Retina (tissue), 1 donor: ENCODE measurements at places on chromosomes 3 and 15.

- DNase-seq: peak; percentile 76
Observed at GRCh38 chr3:147360646-147361453, 45.5 kb downstream of the ZIC4 start.

- no peak for DNase-seq
Observed at GRCh38 chr3:195443391-195443989, 670 bp upstream of the ACAP2 start.

GRCh38 chr3:56758539-56758981 lies 43.2 kb downstream of the ARHGEF3 start:
- DNase-seq: no peak

- no peak for DNase-seq
Observed at GRCh38 chr3:5260992-5261501, 73.5 kb downstream of the EDEM1 start.

DNA sequence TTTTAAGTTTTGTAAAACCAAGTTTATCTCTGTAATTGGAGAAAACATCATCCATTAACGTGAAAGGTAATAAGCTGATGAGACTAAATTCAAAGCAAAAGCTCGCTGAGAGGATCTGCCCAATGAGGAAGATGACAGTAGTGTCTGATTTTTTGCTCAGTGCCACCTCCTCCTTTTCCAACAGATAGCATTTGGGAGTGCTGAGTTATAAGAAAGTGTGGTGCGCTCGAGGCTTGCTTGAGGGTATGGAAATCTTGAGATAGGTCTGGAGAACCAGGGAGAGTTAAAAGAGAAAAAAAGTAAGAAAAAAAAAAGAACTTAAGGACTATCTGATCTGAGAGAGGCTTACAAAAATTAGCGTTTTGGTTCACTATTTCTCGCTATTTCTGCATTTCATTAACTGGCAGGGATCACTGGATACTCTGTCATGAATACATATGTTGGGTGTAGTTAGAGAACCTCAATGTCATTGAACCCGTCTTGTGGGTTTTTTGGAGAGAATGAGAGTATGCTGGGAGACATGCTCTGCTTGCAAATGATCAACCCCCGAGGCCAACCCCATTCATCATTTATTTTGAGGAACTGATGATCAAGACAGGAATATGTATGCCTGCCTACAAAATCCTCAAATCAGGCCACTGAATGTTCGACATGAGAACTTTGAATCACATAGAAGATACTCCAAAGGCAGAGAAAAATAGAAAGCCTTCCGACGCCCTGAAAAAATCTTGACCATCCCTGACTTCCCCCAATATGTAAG lies 973 bp upstream of the USP13 start:
- no peak for DNase-seq

DNA sequence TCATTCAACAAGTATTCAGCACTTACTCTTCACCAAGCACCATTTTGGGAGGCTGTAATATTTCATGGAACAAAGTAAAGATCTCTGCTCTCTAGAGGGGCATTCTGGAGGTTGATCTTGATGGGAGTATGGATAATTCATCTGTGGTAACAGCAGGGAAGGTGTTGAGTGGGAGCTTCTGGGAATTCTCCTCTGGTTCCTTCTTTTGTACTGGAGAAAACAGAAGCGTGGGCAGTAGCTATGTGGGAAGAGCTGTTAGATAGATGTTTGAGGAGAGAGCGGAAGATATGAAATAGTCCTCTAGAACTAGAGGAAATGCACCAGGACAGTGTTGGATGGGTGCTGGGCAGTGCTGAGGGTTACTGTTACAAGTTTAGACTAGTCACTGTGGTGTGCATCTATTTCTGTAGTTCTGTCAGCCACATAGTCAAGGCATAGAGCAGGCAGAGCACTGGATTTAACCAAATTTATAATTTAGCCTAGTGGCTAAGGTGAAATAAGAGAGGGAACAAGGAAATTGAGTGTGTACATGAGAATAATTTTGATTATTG lies 9.6 kb downstream of the NMD3 start:
- no peak for DNase-seq

DNA sequence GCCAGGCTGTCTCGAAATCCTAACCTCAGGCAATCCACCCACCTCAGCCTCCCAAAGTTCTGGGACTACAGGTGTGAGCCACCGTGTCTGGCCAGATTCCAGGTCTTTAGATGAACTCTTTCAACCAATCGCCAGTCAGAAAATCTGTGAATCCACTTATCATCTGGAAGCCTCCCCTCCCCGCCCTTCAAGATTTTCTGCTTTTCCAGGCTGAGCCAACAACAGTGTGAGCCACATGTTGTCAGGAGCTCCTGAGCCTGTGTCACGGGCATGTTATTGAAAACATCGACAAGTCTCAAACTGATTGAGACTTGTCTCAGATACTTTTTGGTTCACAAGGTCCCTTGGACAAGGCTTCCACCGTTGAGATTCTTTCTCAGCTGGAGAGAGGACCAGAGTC lies 52.0 kb upstream of the TRPM1 start:
- no peak for DNase-seq

- no peak for DNase-seq
Observed at GRCh38 chr3:10546181-10546624, 40.8 kb upstream of the ATP2B2 start.

DNA sequence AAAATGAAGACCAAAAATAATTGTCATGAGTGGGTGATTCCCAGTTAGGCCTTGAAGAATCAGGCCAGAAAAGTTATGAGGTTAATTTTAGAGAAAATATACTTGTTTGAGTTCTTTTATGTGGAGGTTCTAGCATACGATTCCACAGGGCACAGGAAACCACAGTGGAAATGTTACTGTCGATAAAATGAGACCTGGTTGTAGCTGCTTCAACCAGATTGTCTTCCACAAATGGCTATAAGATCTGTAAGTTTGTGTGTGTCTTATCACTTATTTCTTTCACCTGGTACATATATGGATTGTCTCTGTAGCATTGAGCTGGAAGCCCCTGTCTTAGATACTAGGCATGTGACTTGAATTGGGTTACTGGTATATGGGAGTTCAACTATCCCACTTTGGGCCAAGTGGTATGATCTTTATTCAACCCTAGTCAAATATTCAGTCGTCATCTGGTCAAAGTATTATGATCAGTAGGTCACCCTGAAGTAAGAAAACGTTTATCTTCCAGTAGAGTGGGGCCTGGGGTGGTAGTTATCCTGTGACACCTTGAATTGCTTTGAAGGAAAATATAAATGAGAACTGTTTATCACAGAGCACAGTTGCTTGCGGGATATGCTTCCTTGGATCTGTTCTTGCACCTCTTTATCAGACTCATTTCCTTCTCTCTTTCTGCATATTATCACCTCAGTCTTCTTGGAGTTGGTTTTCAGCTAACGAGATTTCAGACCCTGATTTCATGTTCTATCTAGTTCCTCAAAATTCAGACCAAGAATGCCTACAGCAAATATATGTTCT lies 21.5 kb upstream of the ZNF609 start:
- DNase-seq: no peak

- DNase-seq: no peak
Observed at GRCh38 chr3:191301017-191301416, 28.2 kb upstream of the CCDC50 start.

- DNase-seq: peak; percentile 38
Observed at GRCh38 chr3:26004172-26004571, 214.3 kb downstream of the OXSM start.
